Astrocyte (in vitro differentiated cells and primary cell): ENCODE measurements at places on chromosomes 2 and 18.

- no peaks in the 10 kb centered on the region for H3K4me1 ChIP-seq
- DNase-seq: no peak
- no peaks in the 10 kb centered on the region for H3K27me3 ChIP-seq
- no peak overlapping the region for H3K4me3 ChIP-seq
Observed at GRCh38 chr2:151553-152334, 105.4 kb upstream of the FAM110C start.

DNA sequence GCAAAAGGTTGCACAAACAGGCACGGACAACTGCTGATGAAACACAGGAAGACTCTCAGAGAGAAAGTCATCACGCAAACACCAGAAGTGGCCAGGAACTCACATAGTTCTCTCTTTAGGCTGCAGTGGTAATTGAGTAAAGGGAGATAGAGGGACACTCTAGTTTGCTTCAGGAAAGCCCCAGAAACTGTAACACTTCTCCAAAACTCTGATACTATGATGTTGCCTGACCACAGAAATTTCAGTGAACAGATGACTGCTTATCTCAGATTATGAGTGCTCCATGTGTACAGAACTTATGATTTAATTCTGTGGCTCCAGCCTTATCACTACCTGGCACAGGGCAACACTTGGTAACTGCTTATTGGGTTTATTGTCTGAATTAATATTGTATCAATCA, 311.5 kb upstream of the GYPC start:
- H3K27me3 ChIP-seq: no peaks in the 10 kb centered on the region
- no peaks in the 10 kb centered on the region for H3K4me1 ChIP-seq
- no peak for DNase-seq

DNA sequence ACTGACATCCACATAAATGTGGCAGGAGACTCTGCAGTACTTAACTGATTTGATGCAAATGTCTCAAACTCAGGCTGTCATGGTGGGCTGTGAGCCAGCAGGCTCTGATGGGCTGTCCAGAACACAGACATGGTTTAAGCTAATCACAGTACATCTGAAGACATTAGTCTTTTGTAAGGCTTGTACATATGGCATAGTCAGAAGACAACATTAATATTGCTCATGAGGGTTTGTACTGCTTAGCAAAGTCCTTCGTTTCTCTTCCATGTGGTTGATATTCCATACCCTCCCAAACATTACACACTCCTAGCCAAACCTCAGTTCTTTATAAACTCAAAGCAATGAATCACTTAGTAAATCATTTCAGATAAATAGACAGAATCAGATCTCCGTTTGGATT, 330.6 kb downstream of the RND3 start:
- H3K36me3 ChIP-seq: no peaks in the 10 kb centered on the region
- H3K4me3 ChIP-seq: no peak overlapping the region
- no peaks in the 10 kb centered on the region for H3K4me1 ChIP-seq
- H3K27me3 ChIP-seq: no peaks in the 10 kb centered on the region

DNA sequence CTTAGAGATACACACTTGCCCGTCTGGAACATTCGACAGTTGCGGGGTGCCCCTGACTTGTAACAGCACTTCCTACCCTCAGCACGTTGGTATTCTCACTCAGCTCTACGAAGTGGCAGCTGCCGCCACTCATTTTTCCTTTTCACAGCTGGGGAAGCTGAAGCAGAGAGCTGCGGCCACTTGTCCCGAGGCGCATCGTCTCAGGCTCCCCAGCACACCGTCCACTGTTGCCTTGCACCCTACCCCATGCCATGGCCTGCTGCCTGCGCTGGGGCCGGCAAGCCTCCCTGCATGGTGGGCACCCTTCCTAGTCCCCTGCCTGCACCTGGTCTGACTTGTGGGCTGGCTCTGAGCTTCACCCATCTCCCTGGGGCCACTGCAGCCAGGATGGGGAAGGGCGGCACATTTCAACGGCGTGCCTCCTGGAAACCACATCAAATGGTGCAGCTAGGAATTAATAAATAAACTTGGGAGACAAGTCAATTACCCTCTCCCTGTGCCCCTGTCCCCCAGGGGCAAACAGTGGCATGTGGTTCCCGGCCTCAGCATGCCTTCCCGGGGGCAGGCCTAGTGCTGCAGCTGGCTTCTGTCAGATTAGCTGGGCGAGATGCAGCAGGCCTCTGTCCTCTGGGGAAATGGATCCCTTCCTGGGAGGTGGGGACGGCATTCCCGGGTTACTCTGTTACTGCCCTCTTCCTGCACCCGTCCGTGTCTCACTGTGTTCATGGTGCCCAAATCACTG, 64.7 kb upstream of the HAAO start:
- H3K27me3 ChIP-seq: no peaks in the 10 kb centered on the region
- H3K36me3 ChIP-seq: no peaks in the 10 kb centered on the region
- no peak overlapping the region for H3K27ac ChIP-seq
- H3K4me1 ChIP-seq: peaks cover 6% of the 10 kb centered on the region
